ENCODE measurements at places on chromosomes 3 and 15. TPM values are rescaled to one million over a fixed set of nuclear protein-coding genes. Genes with fewer than 3 reads are reported as not detected.

ADAMTSL3 gene
- total RNA-seq = 0.35 TPM

HAPLN3 gene
- total RNA-seq = 26.5 TPM

ACAN gene
- 0.78 TPM for total RNA-seq

ZXDC gene
- total RNA-seq = 4.9 TPM

SLC28A2 gene
- not detected for total RNA-seq
